Fibroblast of skin of left quadriceps (primary cell): ENCODE measurements at places on chromosomes 12 and 14.
A peak's percentile ranks its signal among the peaks of the same experiment; 100 is the strongest.

- DNase-seq: peak; percentile 74
Measured at GRCh38 chr12:68481181-68481941, 129.3 kb upstream of the RAP1B start.

DNA sequence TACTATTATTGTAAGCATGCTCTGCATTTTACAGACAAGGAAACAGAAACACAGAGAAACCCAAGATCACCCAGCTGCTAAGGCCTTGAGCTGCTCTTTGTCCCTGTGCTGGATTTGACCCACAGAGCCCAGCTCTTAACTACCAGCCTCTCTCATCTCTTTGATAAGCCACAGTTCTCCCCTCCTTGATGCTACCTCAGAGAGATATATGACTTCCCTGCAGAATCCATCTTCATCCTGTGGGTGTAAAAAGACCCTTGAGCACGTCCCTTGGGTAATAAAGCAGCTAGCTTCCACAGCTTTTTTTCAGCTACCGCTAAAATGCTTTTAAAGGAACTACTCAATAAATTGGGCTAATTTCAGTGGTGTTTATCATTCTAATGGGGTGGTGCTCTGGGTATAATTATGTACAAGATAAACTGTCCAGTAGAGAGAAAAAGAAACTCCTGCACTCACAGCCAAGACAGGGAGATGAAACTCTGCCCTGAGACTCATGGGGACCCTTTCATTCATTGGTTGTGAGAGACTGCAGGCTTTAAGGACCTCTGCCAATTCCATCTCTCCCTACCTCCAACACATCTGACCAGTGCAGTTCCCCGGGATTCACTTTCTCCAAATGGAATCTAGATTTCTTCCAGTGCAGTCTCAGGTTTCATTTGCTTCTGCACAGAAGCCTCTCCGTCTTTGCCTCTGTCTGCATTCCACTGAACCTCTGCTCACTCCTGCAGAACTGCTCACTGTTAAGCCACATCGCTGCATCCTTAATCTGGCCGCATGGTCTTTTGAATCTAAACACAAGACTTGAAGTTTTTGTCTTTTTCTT, 24.7 kb upstream of the NTF3 start:
- DNase-seq: no peak

DNA sequence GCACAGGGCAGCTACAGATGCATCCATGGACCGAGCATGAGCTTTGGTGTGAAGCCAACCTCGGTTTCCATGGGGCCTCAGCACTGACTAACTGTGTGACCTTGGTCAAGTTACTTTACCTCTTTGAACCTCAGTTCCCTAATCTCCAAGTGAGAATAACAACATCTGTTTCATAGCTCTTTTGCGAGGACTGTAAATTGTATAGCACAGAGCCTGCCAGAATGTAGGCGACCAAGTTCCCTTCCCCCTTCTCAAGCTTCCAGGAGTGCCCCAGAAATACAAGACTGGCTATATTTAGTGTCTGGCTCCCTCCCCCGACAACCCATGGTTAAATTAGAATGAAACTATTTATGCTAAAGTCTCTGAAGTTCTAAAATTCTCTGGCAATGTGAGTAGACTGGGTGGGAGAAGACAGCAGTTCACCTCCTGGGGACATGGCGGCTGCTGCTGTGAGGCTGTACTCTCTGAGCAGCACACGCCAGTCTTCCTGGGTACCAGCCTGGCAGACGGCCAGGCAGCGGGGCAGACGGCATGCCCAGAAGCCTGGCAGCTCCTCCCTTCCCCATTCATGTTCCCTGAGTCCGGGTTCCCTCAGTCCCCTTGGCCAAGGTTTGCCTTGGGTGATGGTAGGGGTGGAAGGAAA, 22.0 kb upstream of the TMED10 start:
- peak; percentile 17 for DNase-seq

GRCh38 chr12:48050174-48050573, 45.9 kb upstream of the COL2A1 start:
- no peak for DNase-seq

DNA sequence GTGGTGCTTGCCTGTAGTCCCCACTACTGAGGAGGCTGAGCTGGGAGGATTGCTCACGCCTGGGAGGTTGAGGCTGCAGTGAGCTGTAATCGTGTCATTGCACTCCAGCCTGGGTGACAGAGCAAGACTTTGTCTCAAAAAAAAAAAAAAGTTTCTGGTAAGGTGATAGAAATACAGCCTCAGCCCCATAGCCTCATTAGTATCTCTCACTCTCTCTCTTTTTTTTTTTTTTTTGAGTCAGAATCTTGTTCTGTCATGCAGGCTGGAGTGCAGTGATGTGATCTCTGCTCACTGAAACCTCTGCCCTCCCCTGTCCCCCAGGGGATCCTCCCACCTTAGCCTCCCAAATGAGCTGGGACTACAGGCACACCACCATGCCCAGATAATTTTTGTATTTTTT, 19.2 kb downstream of the MTHFD1 start:
- DNase-seq: no peak

- no peak for DNase-seq
Measured at GRCh38 chr14:58919217-58919616, 269.2 kb upstream of the DAAM1 start.

GRCh38 chr12:68119724-68120211, 39.8 kb downstream of the IFNG start:
- DNase-seq: no peak

DNA sequence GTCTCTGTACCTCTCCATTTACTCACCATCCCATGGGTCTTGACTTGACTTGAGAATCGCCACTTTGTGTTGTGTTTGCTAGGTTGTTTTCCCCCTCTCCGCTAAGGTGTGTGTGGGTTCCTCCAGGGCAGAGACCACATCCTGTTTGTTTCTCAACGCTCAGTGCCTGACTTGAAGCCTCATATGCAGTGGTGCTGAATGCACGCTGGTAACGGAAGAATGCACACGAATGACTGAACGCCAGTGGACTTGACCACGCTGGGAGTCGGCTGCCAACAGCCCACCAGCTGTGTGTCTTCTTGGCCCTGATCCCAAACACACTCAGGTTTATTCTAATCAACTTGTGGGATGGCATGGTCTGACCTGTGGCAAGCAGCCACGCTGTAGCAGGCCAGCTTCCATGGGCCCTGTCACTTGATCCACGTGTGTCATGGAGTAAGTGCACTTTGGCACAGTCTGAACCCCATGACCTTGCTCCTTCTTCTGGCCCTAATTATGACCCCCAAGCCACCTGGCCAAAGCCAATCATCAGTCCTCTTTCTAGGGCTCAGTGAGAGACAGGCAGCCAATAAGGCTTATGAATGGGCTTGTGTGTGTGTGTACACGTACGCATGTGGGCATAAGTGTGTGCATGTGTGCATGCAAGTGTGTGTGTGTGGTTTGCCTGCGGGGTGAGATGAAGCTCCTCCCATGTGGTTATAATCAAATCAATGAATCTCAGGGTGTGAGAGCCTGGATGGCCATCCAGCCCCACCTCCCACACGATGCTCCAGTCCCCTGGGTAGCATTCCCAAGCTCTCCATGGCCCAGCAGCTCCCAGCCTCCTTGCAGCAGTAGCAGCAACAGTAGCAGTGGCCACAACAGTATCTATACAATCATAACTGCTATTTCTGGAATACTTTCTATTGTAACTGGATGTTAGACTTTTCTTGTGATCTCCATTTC, 6.4 kb upstream of the TC2N start:
- DNase-seq: no peak

DNA sequence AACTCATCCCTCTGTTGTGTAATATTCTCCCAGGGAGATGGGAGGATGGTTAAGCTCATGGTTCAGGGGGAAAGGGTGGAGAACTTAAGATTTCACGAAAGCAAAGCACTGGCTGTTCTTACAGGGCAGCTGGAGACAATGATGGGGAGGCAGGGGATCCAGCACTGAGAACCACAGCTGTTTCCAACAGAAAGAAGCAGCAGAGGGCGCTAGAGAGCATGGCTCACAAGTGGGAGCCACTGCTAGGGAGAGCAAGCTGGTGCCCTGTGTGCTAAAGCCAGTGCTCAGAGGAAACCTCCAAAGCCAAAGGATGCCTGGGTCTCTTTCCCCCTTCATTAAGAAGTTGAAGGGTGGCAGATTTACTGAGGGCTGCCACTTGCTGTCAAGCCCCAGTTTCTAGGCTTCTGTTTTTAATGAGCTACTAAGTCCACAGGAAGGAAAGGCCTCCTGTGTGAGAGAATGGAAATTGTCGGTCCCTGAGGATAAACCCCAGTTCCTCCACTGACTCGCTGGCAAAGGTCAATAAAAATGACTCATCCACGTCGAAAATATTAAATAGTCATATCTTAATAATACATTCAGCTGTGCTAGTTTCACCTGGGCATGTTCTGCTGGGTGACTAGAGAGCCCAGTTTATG, 199.7 kb downstream of the ANO2 start:
- DNase-seq: peak; percentile 55

GRCh38 chr12:42935756-42936155, 346.2 kb upstream of the PRICKLE1 start:
- no peak for DNase-seq

- peak; percentile 39 for DNase-seq
Measured at GRCh38 chr14:52031781-52032180, 37.1 kb downstream of the NID2 start.

- no peak for DNase-seq
Measured at GRCh38 chr12:119659289-119659897, 8.5 kb upstream of the PRKAB1 start.

- peak; percentile 39 for DNase-seq
Measured at GRCh38 chr14:70601162-70601561, 707 bp upstream of the MED6 start.

GRCh38 chr12:77577791-77578190, 252.9 kb upstream of the NAV3 start:
- DNase-seq: peak; percentile 29

DNA sequence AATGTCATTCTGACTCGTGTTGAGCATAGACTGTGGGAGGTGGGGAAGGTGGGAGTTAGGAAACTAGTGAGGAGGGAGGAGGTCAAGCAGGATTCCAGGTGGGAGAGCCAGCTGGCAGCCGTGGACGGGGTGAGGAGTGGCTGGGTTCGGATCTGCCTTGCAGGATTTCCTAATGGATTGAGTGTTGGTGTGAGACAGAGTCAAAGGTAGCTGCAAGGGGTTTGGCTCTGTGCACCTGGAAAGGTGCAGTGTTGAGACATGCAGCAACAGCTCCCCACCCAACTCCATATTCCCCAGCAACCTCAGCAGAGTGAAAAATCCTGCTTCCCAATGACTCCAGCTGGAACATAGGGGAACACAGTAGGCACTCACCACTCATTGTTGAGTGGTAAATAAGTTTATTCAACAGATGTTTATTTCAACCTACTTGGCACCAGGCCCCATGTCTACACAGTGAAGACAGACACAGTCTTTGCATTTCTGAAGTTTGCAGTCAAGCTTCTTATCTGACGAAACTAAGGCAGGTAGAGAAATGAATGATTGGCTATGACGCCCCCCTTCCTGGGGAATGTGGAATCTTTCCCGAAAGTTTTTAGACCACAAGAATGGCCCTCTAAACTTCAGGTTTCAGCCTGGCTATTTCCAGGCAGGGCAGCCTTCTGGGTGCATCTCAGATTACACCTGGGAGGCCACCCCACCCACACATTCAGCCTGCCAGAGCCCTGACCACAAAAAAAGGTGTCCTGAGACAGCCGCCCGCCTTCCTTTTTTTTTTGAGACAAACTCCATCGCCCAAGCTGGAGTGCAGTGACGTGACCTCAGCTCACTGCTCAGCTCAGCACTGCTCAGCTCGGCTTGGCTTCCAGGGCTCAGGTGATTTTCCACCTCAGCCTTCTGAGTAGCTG, 37.9 kb upstream of the PLEKHG6 start:
- no peak for DNase-seq

GRCh38 chr12:93939641-93940325, 208.6 kb upstream of the PLXNC1 start:
- no peak for DNase-seq

DNA sequence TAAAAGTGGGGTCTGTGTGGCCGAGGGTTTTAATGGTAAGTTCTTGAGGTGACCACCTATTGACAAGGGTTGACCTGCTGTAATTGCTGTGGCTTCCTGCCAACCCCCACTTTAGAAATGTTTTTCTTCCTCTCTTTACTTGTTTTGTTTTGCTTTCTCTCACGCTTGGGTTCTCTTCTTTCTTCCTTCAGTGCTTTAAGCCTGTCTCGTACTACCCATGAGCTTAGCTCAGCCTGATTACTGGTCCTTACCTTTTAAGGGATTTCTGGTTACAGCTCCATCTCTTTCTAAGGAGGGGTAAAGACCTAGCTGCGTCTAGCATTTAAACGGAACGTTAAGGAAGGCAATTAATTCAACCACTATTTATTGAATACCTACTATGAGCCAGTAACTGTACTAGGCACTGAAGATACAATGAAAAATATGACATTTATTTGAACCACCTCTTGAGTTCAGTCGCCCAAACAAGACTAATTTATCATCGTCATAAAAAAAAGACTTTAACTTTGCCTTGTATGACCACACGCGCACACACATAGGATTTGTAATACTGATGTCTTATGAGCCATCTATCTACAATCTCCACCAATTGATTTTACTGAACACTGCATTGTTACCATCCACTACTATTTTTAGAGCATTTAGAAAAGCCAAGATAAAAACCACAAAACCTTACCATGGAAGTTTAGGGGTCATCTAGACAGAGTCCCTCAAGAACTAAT, 888 bp upstream of the PPP1R12A start:
- DNase-seq: no peak

DNA sequence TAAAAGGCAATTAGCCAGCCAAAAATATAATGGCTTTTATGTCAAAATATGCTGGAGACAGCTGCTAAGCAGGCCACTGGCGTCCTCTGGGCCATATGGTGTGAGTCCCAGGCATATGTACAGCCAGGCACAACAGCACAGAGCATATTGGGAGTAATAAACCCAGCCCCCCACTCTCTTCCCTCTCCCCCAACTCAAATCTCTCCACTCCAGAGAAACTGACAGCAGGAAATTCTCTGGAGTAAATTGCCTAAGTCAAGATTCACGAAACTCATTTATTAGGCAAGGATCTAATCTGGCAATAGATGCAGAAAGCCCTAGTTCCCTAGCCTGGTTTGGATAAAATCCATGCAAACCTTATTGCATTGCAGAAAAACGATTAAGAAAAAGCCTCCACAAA, 147.9 kb upstream of the SEL1L start:
- DNase-seq: no peak

DNA sequence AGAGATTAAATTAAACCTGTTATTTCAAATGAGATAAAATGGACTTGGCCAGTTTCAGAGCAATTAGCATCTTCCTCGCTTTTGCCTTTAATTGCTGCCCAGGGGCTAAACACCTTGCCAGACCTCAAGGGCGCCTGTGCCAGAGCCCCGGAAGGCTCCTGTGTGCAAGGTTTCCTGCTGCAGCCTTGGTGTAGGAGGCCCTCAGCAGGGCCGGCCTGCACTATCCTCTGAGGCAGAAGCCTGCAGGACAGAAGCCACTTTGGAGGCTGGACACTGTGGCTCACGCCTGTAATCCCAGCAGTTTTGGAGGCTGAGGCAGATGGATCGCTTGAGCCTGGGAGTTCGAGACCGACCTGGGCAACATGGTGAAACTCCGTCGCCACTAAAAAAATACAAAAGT, 150.4 kb downstream of the CALM1 start:
- no peak for DNase-seq

GRCh38 chr12:67220065-67220464, 49.1 kb upstream of the CAND1 start:
- DNase-seq: no peak
